ENCODE measurements at places on chromosomes 7 and 10.

DNA sequence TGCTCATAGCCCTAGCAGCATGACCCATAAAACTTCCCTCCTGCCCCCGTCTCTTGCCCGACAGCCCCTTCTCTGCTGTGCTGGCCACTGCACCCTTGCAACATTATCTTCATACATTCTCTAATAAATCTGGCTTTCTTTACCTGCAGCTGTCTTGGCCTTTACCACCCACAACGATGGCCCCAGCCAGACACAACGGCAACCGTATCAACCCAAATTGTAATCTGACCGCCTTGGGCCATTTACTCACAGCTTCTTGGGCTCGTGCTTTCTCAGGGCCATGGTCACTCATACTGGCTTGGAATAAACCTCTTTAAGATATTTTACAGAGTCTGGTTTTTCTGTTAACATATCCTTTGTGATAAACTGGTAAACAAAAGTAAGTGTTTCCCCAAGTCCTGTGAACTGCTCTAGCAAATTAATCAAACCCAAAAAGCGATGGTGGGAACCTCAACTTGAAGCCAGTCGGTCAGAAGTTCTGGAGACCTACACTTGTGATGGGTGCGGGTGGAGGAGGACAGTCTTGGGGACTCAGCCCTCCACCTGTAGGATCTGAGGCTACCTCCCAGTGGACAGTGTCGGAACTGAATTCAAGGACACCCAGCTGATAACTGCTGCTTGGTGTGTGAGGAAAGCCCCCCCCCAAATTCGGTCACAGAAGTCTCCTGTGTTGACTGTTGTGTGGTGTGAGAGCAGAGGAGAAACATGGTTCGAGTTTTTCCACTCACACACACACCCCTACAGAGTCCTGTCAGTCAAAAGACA lies 87.6 kb upstream of the ATP6V0A4 start:
- no peak for ATAC-seq

DNA sequence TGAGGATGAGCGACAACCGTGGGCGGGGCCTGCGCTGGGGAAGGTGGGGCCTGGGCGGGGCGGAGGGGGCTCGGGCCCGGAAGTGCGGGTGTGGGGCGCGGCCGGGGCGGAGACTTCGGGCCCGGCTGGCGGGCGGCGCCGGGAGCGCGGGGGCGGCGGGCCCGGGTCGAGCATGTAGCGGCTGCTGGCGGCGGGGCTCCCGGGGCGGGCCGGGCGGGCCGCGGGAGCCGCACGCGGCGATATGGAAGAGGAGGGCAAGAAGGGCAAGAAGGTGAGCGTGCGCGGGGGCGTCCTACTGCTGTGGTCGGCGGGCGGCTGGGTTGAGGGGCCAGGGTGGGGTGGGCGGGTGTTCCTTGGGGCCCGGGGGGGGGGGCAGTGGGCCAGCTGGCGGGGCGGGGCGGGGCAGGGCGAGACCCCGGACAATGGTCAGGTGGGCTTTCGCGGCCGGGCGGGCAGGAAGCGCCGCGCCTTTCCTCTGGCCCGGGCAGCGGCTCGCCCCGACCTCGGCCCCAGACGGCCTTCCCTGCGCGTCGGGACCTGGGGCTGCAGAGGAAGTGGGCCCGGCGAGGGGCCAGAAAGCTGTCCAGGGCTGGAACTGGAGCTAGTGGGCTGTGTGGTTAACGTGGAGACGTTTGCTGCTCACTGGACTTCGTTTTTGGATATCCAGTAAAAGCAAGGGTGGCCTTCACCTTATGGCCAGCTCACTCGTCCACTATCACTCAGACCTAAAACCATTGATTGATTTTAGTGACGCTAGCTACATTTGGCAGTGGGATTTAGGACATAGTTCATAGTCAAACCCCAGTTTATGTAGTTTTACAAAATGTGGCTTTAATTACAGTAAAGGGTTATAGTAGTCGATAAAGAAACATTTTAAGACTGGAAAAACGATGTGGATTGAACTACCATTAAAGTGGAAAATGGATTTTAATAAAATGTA lies at the start of gene CCM2:
TSS of gene CCM2 (plus strand) at position 109 of the 940 bp plus-strand sequence. CDS start at position 242, 133 bp downstream.
- no peak for ATAC-seq

- no peak for ATAC-seq
Measured at GRCh38 chr7:37441386-37441760, 7.3 kb downstream of the ELMO1 start.

GRCh38 chr10:84026821-84027257 lies 112.5 kb upstream of the GHITM start:
- no peak for ATAC-seq

- ATAC-seq: no peak
Measured at GRCh38 chr10:17064435-17064834, 65.2 kb downstream of the CUBN start.

DNA sequence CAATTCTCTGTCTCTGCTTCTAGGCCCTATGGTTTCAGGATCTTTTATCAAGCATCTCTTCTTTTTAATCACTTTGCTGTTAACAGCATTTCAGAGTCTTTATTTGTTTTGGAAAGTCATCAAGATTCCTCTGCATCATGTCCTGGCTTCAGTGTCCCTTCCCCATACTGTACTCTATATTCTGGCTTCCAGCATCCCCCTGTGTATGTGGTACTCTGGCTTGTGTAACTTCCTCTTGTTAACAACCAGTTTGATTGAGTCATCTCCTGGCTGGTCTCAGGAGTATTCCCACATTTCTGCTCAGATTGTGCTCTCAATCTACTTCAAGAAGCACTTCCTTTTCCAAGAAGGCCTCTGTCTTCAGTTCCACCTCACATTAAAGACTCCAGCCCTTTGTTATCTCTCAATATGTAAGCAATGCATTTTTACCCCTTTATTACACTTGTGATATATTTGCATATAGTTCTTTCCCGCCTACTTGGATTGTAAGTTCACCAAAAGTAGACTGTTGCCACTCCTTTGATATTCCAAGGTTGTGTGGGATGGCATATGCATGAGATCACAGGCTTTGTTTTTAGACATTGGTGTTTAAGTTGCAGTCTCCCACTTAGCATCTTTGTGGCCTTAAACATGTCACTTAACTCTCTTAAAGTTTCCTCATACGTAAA lies 15.1 kb upstream of the ATE1 start:
- no peak for ATAC-seq

- no peak for ATAC-seq
Measured at GRCh38 chr10:33195608-33196376, 138.7 kb downstream of the NRP1 start.

DNA sequence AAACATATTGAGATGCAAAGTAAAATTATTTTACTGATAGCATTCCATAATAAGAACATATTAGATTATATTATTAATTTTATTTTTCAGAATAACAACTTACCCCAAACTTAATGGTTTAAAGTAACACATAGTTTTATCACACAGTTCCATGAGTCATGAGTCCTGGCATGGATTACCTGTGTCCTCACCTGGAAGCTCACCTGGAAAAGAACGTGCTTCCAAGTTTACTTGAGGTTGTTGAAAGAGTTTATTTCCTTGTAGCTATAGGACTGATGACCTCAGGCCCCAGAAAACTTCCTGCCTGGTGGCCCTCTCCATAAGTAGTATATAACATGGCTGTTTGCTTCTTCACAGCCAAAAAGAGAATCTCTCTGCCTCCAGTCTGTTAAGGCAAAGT lies 254.6 kb downstream of the TFEC start:
- no peak for ATAC-seq

DNA sequence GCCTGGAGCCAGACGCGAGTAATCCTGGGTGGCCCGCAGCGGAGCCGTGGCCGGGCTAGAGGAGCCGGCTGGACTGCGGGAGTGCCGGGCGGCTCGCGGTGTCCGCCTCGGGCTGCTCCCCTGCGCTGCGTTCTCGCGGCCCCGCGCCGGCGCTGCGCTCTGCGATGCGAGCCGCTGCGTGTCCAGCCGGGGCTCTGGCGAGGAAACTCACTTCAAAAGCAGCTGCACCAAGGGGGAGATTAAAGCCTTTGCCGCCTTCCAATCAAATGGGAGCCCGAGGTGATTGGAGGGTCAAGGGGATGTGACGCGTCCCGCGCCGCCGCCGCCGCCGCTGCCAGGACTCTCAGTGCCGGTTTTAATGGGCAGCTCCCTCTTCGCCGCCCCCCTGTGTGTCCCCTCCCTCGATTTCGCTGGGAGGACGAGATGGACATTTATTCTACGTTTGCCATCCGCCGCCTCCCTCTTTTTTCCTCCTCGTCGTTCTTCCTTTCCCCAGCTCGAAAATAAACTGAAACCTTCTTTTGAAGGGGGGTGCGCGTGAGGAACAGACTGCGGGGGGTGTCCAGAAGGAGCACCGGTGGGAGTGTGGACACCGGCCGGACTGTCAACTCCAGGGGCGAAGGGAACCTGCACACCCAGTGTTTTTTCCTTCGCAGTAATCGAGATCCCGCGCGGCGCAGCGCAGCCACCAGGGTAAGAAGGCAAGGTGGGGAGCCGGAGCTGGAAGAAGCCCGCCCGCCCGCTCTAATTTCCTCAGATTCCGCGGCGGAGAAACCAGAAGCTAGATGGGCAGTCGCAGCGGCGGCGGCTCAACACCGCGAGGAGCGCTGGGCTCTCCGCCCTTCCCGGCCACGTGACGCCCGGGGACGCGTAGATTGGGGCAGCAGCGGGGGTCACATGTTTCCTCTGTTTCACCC lies at the start of gene ZNF503:
TSS of gene ZNF503 (minus strand) at position 196 of the 917 bp plus-strand sequence. CDS start 345 bp downstream, outside the sequence.
- peak; percentile 59 for ATAC-seq

- peak; percentile 95 for ATAC-seq
Measured at GRCh38 chr7:130242198-130243014, 24.3 kb upstream of the CPA2 start.

DNA sequence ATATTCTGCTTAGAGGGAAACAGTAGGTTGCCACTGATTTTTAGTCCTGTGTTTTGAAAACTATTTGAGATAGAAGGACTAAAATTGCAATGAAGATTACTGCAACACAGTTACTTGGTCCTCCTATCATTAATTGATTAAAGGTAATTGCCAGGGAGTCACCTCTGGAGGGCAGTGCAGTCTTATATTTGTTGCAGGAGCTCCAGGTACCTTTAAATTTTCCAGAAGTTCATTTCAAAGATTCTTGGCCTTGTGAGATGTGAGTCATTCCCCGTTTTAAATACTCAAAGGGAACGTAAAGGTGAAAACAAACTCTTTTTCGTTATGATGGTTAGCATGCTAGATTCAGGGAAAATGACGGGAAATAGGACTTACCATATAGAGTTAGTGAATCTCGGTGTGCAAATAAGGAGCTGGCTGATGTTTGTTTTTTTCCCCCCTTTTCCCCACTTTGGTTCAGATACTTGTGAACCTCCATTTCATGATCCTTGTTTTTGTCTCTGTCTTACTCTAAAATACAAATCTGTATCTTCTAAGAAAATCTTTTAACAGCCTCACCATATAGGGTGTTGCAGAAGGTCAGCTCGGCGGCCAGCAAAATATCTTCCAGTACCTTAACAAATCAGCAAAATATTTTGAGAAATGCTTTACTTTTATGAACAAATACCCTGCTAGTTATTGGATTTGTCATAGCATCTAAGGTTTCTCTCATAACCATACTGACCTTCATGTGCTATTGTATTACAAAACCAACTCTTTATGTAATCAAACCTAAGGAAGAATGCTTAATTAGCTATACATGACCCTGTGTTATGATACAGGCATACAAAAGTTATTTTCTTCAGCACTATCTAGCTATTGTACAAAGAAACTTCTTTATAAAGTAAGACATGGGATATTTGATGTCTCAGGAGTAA lies 143.0 kb upstream of the HDAC9 start:
- peak; percentile 34 for ATAC-seq
